A549 treated with CORT108297 at 1 μM for 4 hours (cell line): ENCODE measurements at places on chromosomes 16 and 17. TPM values are rescaled to one million over a fixed set of nuclear protein-coding genes. Genes with fewer than 3 reads are reported as not detected.

The KCNH4 gene
- 0.15 to 0.49 TPM (median 0.39 TPM) in 5 replicates for total RNA-seq

The ABI3 gene
- not detected in 5 replicates for total RNA-seq

The KRT28 gene
- not detected in 5 replicates for total RNA-seq

The NUPR1 gene
- total RNA-seq, result 13.2 to 19.8 TPM (median 14.3 TPM) in 5 replicates

The TNK1 gene
- 1.3 to 2.0 TPM (median 1.7 TPM) in 5 replicates for total RNA-seq

The MAP2K6 gene
- 7.4 to 10.8 TPM (median 9.4 TPM) in 5 replicates for total RNA-seq

The WNT9B gene
- total RNA-seq, result not detected in 5 replicates

The NPIPB8 gene
- total RNA-seq, result 0.31 to 0.52 TPM (median 0.47 TPM) in 5 replicates

The ACSM5 gene
- total RNA-seq, result 0.03 TPM in 1 of 5 replicates, not detected in the others

The RPRML gene
- total RNA-seq, result 0.45 to 1.1 TPM (median 0.75 TPM) in 5 replicates

The PRR14 gene
- 20.2 to 28.8 TPM (median 25.3 TPM) in 5 replicates for total RNA-seq

The CXCL16 gene
- 15.4 to 19.5 TPM (median 18.5 TPM) in 5 replicates for total RNA-seq

The TLCD2 gene
- total RNA-seq, result 1.1 to 1.8 TPM (median 1.3 TPM) in 5 replicates

The APPBP2 gene
- total RNA-seq, result 11.7 to 23.4 TPM (median 19.9 TPM) in 5 replicates

The RMI2 gene
- total RNA-seq, result 25.0 to 36.6 TPM (median 33.5 TPM) in 5 replicates
